ENCODE measurements at places on chromosomes 6 and 20.

GRCh38 chr20:22288957-22289356, 295.4 kb downstream of the FOXA2 start:
- no peak for DNase-seq

GRCh38 chr6:128078276-128078675, 177.4 kb upstream of the THEMIS start:
- no peak for DNase-seq

DNA sequence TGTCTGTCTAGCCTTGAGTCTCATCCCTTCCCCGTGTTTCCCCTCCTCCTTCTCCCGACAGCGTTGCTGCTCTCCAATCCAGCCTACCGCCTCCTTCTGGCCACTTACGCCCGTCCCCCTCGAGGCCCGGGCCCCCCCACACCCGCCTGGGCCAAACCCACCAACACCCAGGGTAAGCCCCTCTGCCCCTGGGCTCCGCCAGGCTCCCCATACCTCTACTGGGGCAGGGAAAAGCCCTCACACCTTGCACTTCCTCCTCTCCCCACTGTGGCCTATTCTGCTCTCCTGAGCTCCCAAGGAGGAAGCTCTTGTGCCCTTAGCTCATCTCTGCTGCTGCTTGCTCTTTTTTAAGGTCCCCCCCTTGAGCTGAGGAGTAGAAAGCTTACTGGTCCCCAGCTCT, 11.0 kb downstream of the DDR1 start:
- DNase-seq, result no peak

DNA sequence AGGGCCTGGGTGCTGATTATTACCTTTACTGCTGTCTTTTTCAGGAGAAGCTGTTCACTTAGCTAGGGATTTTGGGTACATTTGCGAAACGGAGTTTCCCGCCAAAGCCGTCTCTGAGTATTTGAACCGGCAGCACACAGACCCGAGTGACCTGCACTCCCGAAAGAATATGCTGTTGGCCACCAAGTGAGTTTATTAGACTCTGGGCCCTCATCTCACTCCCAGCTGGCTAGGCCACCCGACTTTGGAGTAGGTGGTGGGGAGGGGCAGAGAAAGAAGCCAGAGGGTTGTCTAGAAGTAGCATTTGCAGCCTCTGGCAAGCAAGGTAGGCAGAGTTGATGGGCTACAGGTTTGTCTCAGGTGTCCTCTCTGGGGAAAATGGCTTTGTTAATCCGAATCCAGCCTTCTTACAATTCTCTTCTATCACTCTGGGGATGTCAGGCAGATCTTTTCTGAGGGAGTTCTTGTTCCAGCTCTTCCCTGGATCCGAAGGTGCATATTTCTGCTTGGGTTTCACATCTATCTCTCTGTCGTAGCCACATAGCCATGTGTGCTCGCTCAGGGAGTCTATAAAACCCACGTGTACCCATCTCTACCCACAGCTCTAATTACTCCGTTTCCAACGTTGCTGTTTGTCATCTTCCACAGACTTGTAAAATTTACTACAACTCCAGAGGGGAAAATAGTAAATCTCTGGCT, 21.6 kb downstream of the TFAP2B start:
- DNase-seq, result no peak

- no peak for DNase-seq
Observed at GRCh38 chr6:166434336-166434735, 51.6 kb upstream of the MPC1 start.

DNA sequence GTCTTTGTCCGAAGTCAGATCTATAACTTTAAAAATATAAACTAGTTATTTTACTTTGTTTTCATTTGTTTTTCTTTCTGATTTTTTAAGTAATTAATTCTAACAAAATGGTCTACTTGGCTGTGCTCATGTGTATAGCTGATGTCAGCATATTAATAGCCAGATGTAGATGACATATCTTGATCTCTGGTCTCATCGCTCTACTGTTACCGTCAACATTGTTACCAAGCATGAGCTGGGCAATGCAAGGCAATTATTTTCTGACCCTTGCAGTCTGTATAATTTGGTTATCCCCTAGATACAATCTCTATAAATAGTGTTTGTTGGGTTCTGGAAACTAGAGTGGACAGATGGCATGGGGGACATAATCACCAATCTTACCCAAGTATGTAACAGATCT, 151.6 kb upstream of the PTPRK start:
- DNase-seq, result no peak

DNA sequence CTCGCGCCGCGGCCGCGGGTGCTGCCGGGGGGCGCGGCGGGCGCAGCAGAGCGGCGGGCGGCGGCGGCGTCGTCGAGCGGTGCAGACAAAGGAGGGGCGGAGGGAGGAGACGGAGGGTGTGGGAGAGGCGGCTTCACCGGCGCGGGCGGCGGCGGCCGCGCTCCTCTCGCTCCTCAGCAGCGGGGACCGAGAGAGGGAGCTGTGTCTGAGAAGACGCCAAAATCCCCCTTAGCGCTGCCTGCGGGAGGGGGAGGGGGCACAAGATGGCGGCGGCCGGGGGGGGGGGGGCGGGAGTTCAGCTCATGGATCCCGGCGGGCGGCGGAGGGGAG, 296 bp downstream of the ADNP start:
- no peak for DNase-seq

GRCh38 chr6:167569041-167569805, 244.3 kb downstream of the TTLL2 start:
- peak; percentile 10 for DNase-seq

GRCh38 chr20:34334654-34335407, 28.2 kb upstream of the ITCH start:
- no peak for DNase-seq

DNA sequence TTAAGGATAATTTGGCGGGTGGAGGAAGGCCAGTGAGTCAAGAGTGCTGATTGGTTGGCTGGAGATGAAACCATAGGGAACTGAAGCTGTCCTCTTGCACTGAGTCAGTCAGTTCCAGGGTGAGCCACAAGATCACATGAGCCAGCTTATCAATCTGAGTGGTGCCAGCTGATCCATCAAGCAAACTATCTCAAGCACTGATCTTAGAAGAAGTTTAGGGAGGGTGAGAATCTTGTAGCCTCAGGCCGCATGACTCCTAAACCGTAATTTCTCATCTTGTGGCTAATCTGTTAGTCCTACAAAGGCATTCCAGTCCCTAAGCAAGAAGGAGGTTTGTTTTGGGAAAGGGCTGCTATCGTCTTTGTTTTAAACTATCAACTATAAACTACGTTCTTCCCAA, 954.3 kb downstream of the KIF16B start:
- DNase-seq, result no peak

DNA sequence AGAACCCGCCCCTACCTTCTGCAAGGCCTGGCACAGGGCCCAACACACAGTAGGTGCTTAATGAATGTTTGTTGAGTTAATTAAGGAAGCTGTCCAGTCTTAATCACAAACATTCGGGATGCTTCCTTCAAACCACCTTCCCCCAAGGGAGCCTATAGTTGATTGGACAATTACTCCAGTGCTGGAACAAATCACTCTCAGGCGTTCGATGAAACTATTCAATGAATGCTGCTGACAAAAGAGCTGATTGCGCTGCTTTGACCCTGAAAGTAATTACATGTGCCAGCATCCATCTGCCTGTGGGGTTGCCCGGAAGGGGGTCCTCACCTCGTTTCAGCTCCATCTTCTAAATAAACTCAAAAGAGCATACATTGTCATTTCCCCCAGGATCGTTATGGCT, 112.0 kb upstream of the SRSF6 start:
- DNase-seq, result no peak

DNA sequence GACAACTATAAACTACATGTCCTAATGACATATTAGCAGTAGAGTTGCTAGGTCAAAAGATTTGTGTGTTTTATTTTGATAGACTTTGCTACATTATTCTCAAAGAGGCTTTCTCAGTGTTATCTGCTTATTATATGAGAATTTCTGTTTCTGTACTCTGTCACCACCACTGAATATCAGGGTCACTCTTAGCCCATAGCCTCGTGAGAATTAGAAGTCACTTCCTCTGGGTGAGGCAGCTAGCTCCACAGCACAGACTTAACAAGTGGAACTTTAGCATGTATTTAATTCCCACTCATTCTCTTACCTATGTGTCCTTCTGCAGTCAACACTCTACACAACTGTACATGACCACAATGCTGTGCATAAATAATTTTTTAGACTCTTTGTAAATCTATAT, 6.7 kb downstream of the PHACTR2 start:
- no peak for DNase-seq

GRCh38 chr6:166955865-166956443, 396 bp downstream of the RNASET2 start:
- DNase-seq, result peak; percentile 76

DNA sequence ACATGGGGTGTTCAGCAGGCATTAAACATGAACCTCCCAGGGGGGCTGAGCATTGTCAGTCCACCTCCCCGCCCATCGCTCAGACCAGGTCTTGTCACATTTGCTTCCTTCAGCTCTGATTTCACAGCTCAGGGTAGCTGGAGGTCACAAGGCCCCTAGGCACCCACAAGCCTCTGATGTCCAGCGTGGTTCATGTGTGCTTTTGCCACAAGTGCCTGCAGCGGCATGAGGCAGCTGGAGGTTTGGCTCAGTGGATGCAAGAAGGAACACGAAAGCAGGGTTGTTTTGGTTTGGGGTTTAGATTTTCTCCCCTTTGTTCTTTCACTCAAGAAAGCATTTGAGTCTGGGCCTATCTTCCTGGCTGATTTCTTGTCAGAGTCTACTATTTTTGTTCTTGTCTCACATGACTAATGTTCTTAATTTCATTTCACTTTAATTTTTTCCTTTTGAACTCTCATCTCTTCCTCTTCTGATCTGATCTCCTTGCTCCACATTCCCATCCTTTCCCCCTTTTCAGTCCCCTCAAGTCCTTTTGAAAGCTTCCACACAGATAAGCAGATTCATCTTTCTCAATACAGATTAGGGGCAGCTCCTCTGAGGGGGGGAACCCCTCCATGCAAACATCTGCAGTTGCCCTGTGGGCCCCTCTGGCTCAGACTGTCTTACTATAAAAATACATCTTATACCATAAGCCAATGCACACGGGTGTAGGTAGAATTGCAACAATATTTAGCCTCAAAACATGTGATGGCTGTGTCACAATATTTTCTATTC, 68.1 kb upstream of the CEP85L start:
- no peak for DNase-seq

DNA sequence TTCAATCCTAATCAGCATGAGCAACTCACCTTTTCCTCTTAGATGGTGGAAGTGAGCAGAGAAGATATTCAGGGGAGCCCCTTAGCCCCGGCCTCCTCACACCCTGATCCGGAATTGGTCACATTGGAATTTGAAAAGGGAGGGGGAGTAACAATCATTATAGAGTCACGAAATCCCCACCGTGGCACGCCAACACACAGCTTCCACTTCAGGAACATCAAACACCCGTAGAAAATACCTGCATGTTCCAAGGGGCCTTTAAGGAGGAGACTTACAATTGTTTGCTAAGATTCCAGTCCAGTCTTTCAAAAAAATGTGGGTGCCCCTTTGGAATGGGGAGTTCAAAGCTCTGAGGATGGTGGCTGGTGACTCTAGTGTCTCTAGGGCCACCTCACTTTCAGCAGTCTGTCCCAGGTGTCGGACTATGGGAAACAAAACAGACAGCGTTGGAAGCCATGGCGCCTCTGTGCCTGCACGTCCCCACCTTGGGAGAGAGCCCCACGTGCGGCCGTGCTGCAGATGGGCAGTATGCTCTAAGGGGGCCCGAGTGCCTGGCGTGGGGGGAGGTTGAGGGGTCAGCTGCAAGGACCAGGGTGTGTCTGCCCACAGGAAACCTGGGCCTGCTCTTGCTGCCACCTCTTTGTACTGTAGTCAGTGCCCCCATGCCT, 2.4 kb downstream of the CD93 start:
- no peak for DNase-seq

DNA sequence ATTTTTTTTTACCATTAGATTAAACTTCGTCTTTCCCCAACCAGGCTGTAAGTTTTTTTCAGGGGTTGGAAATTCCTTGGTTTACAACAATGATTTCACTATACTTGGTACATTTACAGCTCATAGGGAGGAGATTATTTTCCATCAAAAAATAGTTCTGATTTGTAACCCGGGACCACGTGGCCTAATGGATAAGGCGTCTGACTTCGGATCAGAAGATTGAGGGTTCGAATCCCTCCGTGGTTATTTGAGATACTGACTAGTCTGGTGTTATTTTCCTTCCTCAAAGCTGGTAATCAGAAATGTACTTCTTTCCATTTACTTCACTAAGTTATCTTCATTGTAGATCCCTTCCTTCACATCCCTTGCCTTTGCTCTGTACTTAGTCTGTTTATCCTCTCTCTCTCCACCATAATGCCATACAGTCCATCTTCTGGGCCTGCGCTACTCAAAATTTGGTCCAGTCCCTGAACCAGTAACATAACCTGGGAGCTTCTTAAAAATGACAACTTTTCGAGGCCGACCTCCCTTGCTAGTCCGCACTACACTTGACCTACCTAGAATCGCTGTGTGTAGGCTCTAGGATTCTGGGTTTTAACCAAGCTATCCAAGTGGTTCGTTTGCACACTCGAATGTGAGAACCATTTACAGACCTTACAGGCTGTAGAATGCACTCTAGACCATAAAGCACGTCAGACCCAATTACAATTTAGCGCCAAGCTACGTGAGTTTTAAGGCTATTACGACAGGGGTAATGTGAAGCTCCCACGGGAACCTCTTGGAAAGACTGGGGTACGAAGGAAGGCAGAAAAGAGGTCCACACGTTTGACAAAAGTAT, 42.1 kb upstream of the BTN3A2 start:
- DNase-seq, result peak; percentile 37

GRCh38 chr6:70860045-70860444, 96.8 kb downstream of the B3GAT2 start:
- DNase-seq, result peak; percentile 46

GRCh38 chr20:36461600-36462439, 79.5 kb upstream of the MYL9 start:
- DNase-seq, result peak; percentile 72

- DNase-seq, result no peak
Observed at GRCh38 chr6:154266560-154267099, 90.0 kb downstream of the IPCEF1 start.

GRCh38 chr6:119158057-119158848, 79.8 kb upstream of the FAM184A start:
- no peak for DNase-seq

- DNase-seq, result no peak
Observed at GRCh38 chr6:15534974-15535373, 127.9 kb downstream of the DTNBP1 start.

DNA sequence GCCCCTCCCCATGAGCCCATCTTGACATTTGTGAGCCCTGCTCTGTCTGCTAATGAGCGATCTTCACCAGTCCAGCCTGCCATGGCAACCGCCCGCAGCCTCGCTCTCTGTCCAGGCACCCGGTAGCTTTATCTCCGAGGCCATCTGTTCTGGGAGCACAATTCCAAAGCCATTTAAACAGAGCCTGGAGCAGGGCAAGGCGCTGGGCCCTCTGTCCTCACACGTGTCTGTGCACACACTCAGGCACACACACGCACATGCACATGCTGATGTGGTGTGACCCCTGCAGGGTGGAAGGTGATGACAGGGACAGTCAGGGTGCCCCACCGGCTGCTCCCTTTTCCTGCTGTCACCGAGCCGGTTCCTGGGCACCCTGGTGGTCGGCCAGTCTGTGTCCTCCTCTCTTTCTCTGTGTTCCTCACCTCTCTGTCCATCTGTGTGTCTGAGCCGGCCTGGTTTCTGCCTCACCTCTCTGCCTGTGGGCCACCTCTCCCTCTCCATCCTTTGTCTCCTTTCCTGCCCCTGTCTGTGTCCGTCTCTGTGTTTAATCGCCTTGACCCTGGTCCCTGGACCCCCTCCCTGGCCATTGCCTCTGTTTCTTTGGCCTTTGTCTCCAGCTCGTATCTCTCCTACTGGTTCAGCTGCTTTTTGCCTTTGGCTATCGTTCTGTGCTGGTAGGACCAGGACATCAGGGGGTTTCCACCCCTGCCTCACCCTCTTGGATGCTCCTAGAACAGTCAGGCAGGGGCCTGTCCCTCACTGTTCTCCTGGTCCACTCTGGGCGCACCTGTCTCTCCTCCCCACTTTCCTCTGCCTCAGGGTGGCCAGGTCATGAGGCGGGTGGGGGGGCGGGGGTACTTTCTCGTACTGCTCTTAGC, 8.8 kb upstream of the MYT1 start:
- no peak for DNase-seq
